ENCODE measurements at places on chromosomes 7 and 10. TPM values are rescaled to one million over a fixed set of nuclear protein-coding genes. Genes with fewer than 3 reads are reported as not detected.

Gene SPDYE6
- not detected for polyA plus RNA-seq

Gene MYPN
- 0.43 TPM for polyA plus RNA-seq

- no peak overlapping the region for H3K4me3 ChIP-seq
- H3K4me1 ChIP-seq = no peaks in the 10 kb centered on the region
- H3K36me3 ChIP-seq = no peaks in the 10 kb centered on the region
- H3K27me3 ChIP-seq = no peaks in the 10 kb centered on the region
Observed at GRCh38 chr7:25032774-25033743, 53.1 kb upstream of the OSBPL3 start.

Gene IDI2
- polyA plus RNA-seq = not detected

- no peaks in the 10 kb centered on the region for H3K4me1 ChIP-seq
- DNase-seq = no peak
- no peak overlapping the region for H3K4me3 ChIP-seq
- H3K36me3 ChIP-seq = no peaks in the 10 kb centered on the region
Observed at GRCh38 chr10:49089557-49090188, 25.6 kb downstream of the VSTM4 start.

DNA sequence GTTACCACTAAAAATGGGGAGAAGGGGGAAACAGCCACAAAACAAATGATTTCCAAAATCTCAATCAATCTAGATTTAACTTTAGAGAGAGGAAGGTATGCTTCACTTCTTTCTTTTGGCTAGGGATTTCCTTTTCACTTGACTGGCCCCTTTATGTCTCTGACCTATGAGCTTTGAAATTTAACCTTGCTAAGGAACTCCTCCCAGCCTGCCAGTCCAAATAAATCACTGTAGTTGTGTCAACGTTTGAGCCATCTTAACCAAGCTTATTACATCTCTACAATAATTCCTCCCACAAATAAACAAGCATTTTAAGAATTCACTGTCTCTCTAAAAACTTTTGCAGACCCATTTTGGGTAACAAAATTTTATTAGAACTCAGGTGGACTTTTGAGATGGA is 315.5 kb upstream of the CELF2 start:
- no peaks in the 10 kb centered on the region for H3K4me1 ChIP-seq
- no peaks in the 10 kb centered on the region for H3K27me3 ChIP-seq
- no peak overlapping the region for H3K27ac ChIP-seq
- no peak for DNase-seq
- H3K4me3 ChIP-seq = no peak overlapping the region

Gene GOLGA7B
- 0.03 TPM for polyA plus RNA-seq

Gene PON1
- polyA plus RNA-seq = not detected

GRCh38 chr7:69934144-69934903 is 336.0 kb downstream of the AUTS2 start:
- no peak overlapping the region for H3K4me3 ChIP-seq
- H3K36me3 ChIP-seq = no peaks in the 10 kb centered on the region
- peak; percentile 64 for DNase-seq
- H3K4me1 ChIP-seq = peaks cover 20% of the 10 kb centered on the region

DNA sequence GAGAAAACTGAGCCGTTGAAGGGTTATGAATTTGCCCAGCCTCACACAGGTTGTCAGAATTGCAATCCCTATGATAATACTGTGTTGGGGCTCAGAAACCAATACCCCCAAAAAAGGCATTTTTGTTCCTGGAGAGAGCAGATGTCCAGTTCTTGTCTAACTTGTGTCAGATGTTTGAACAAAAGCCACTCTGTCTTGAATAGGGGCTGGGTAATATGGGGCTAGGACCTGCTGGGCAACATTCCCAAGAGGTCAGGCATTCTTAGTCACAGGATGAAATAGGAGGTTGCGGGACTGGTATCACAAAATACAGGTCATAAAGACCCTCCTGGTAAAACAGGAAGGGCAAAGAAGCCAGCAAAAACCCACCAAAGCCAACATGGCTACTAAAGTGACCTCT is 482.1 kb downstream of the IPMK start:
- no peak for DNase-seq
- H3K36me3 ChIP-seq = no peaks in the 10 kb centered on the region
- H3K27ac ChIP-seq = no peak overlapping the region
- H3K27me3 ChIP-seq = no peaks in the 10 kb centered on the region
- no peak overlapping the region for H3K4me3 ChIP-seq
- H3K4me1 ChIP-seq = no peaks in the 10 kb centered on the region

Gene PTF1A
- not detected for polyA plus RNA-seq

Gene WASHC2A
- polyA plus RNA-seq = 16.9 TPM

DNA sequence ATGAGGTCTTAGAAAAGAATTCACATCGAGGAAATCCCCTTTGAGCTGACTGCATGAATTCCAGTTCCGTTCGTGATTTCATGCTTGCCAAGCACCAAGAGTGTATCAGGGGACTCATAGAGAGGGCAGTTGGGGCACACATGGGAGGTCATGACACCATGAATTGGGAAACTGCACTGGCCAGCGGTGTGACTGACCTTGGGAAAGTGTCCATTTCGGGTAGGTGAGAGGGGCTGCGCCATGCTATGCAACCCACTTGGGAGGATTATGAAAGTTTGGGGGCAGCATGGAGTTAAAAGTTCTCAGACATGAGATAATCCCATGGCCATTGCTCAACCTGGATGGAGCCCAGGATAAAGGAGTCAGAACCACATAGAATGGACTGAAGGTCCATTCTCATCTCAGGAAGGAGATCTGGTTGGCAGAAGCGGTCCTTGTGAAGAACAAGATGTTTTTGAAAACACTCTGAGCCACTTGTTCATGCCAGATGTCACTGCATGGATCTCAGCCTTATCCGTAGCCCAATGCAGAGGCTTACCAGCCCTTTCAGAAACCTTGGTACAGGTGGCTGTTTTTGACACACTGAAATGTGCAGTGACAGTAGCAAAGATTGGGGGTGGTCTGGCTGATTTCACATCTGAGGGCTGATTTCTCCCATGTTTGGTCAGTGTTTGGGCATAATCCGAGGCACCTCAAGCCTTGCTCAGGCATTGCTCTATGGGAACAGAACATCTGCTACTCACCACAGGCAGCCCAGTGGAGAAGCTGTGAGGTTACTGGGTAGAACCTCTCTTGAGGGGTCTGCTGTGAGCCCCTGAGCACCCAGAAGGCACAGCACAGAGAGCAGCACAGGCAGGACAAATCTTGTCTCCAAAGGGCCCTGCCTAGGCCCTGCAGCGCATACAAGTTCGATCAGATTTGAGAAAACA is 252.3 kb downstream of the CXCL12 start:
- H3K4me3 ChIP-seq = no peak overlapping the region
- no peak for DNase-seq
- no peaks in the 10 kb centered on the region for H3K27me3 ChIP-seq
- H3K4me1 ChIP-seq = no peaks in the 10 kb centered on the region
- H3K36me3 ChIP-seq = no peaks in the 10 kb centered on the region

Gene NFE2L3
- 50.8 TPM for polyA plus RNA-seq

DNA sequence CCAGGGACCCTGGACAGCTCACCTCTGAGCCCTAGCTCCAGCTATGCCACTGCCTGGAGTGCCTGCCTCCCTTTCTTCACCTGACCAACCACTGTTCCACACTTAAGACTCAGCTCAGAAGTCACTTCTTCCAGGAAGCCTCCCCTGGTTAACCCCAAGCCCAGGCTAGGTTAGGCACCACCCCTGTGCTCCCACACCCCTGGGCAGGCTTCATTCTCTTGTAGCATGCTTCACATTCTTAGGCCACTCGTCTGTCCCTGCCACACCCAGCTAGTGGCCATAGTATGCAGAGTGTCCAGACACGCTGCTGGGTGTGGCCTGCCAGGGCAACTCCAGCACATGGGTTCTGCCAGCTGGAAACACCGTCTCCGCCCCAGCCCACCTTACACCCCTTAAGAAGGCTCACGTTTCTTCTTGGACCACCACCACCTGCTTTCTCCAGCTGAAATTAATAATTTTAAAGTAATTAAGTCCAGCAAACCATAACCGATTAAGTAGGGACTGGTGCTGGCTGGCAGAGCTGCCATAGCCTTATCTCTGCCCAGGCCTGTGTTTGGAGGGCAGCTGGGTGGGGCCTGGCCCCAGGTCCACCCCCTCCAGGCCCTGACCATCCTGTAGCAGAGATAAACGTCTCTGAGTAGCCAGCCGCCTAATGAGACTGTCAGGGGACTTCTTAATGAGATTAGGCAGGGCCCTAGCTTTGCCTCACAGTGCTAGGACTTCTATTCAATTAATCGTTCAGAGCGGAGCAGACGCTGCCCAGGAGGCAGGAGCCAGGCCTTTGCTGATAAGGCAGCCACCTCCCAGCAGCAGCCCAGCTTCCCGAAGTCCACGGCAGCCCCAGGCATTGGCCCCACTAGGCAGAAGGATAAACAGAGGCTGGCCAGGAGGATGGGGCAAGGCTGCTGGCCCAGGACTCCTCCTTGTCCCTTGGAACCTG is 20.5 kb downstream of the GRID1 start:
- H3K27ac ChIP-seq = no peak overlapping the region
- H3K4me3 ChIP-seq = no peak overlapping the region
- no peaks in the 10 kb centered on the region for H3K27me3 ChIP-seq
- H3K4me1 ChIP-seq = no peaks in the 10 kb centered on the region
- no peaks in the 10 kb centered on the region for H3K36me3 ChIP-seq

Gene CYREN
- polyA plus RNA-seq = 60.6 TPM

Gene MEIG1
- polyA plus RNA-seq = 0.42 TPM

GRCh38 chr10:3354174-3354900 is 181.8 kb upstream of the PITRM1 start:
- no peak for DNase-seq
- no peaks in the 10 kb centered on the region for H3K27me3 ChIP-seq
- H3K27ac ChIP-seq = no peak overlapping the region
- no peaks in the 10 kb centered on the region for H3K4me1 ChIP-seq

Gene SFTPA1
- polyA plus RNA-seq = not detected

- peaks cover 25% of the 10 kb centered on the region for H3K4me1 ChIP-seq
- DNase-seq = no peak
- no peak overlapping the region for H3K4me3 ChIP-seq
- no peaks in the 10 kb centered on the region for H3K27me3 ChIP-seq
- no peak overlapping the region for H3K27ac ChIP-seq
Observed at GRCh38 chr7:81777697-81778096, 7.8 kb upstream of the HGF start.

GRCh38 chr10:119759832-119760231 is 34.0 kb downstream of the INPP5F start:
- peaks cover 27% of the 10 kb centered on the region for H3K4me1 ChIP-seq
- DNase-seq = no peak
- no peaks in the 10 kb centered on the region for H3K27me3 ChIP-seq
- peak overlapping the region; percentile 73 for H3K27ac ChIP-seq

DNA sequence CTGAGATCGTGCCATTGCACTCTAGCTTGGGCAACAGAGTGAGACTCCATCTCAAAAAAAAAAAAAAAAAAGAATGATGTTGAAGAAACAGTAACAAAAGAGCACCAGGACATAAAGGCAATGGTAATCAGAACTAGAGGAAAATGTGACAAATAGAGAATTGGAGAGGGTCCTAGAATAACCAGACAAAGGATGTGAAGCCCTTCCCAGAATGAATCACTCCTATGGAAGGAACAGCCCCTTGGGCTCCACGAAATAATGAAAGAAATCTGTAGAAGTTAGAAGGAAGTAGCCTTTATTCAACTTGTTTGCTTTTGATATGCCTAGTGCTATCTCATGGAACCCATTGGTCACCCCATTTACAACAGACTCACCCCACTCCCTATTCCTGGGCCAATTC is 169.2 kb downstream of the SUGCT start:
- H3K27ac ChIP-seq = no peak overlapping the region
- no peaks in the 10 kb centered on the region for H3K27me3 ChIP-seq
- no peaks in the 10 kb centered on the region for H3K36me3 ChIP-seq
- H3K4me3 ChIP-seq = no peak overlapping the region
- peaks cover 41% of the 10 kb centered on the region for H3K4me1 ChIP-seq

- no peak overlapping the region for H3K4me3 ChIP-seq
- H3K4me1 ChIP-seq = no peaks in the 10 kb centered on the region
- DNase-seq = no peak
- H3K27me3 ChIP-seq = no peaks in the 10 kb centered on the region
- H3K36me3 ChIP-seq = peaks cover 3% of the 10 kb centered on the region
Observed at GRCh38 chr10:119496273-119496672, 46.2 kb downstream of the RGS10 start.

DNA sequence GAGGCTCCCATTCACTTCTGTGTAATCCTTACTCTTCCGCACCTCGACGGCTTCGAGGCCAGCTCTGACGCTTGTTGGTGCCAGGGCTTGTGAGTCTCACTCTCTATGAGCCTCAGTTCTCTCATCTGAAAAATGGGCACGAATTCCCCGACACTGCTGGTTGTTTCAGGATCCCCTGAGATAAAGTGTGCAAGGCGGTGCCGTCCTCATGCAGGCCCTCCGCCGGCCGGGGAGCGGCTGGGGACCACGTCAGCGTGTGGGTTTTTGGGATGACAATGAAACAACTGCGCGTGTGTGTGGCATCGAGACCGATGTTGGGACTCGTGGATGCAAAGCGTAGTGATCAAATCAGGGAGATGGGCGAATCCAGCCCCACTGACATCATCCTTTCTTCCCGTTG is 75.6 kb downstream of the FOXL3 start:
- no peak overlapping the region for H3K4me3 ChIP-seq
- DNase-seq = no peak
- peaks cover 6% of the 10 kb centered on the region for H3K27me3 ChIP-seq
- H3K27ac ChIP-seq = no peak overlapping the region

DNA sequence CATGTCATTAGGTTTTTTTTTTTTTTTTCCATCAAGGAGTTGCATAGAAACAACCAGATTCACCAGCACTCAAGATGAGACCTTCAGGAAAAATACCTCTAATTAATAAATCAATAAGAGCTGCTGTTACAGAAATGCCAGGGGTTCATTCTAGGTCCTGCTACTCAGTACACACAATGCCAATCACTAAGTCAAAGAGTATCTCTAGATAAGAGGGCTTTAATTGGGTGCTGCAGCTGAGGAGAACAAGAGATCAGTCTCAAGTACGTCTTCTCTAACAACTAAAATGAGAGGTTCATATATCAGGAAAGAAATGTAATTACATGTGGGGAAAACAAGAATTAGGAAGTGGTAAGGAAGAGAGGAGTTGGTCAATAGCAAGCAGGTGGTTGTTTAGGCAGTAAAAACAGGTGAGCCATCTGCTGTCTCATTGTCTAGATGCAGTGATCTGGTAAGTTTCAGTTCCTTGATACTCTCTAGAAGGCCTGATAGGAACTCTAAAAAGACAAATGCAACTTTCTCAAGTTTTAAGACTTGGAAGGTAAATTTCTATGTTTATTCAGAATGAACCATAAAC is 272.9 kb upstream of the ZWINT start:
- no peaks in the 10 kb centered on the region for H3K4me1 ChIP-seq
- no peaks in the 10 kb centered on the region for H3K36me3 ChIP-seq
- no peak overlapping the region for H3K27ac ChIP-seq
- no peak for DNase-seq

GRCh38 chr7:134999136-134999535 is 12.8 kb downstream of the AGBL3 start:
- no peaks in the 10 kb centered on the region for H3K4me1 ChIP-seq
- no peaks in the 10 kb centered on the region for H3K27me3 ChIP-seq
- no peak overlapping the region for H3K4me3 ChIP-seq
- DNase-seq = no peak
- peaks cover 3% of the 10 kb centered on the region for H3K36me3 ChIP-seq

GRCh38 chr10:3510741-3511140 is 274.3 kb downstream of the KLF6 start:
- H3K4me3 ChIP-seq = no peak overlapping the region
- no peaks in the 10 kb centered on the region for H3K27me3 ChIP-seq
- no peak overlapping the region for H3K27ac ChIP-seq
- H3K4me1 ChIP-seq = no peaks in the 10 kb centered on the region
- DNase-seq = no peak

Gene PAPSS2
- 55.0 TPM for polyA plus RNA-seq

Data from SK-N-SH (cell line).